ENCODE measurements at places on chromosomes 11 and 22. TPM values are rescaled to one million over a fixed set of nuclear protein-coding genes. Genes with fewer than 3 reads are reported as not detected.

DNA sequence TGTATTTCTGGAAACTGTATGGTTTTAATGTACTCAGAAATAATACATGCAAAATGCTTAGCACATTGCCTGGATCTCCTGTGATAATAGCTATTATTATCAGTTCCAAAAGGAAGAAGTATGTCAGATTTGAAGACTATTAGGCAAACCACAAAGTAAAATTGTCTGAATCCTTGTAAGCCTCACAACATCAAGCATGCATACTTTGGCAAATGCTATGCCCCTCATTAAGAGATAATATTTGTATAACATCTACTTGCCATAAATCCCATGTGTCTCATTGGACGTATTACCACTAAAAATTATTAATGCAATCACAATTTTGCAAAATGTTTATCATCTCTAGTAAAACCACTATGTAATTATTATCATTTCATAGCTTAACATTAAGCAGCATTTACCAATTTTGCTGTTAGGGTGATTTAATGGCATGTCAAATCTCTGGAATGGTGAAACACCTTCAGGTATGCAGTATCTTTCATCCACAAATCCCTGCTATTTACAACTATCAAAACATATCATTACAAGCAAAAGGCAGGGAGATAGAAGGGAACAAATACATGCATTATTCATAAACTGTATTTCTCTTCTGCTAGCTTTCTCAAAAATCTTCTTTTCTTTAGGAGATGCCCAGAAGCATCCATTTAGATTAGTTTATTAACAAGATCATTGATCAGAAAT is 974.6 kb upstream of the RAG2 start:
- DNase-seq, result no peak

DNA sequence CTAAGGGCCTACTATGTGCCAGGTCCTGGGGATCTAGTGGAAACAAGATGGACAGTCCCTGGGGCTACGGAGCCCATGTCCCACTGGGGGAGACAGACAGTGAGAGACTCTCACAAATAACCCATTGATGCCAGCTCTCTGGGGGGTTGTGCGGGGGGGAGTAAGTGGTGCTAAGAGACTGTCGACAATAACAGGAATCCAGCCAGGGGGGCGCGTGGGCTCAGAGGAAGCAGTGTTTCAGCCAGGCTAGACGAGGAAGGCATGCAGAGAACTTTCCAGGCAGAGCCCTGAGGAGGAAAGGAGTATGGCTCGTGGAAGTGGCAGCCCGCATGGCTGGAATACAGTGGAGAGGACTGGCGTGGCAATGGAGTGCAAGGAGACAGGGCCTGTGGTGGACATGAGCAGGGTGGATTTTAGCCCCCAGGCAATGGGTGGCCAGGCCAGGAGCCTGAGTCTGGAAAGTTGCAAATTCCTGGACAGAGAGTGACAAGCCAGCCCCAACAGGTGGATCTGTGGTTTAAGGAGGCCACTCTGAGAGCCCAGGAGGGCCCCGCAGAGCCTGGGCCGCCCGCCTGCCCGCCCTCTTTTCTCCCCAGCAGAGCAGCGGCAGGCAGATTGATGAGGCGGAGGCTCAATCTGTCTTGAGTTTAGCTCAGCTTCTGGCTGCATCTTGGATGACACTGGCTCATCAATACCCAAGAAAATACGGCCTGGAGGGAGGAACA is 40.0 kb upstream of the TCF20 start:
- no peak for DNase-seq

DNA sequence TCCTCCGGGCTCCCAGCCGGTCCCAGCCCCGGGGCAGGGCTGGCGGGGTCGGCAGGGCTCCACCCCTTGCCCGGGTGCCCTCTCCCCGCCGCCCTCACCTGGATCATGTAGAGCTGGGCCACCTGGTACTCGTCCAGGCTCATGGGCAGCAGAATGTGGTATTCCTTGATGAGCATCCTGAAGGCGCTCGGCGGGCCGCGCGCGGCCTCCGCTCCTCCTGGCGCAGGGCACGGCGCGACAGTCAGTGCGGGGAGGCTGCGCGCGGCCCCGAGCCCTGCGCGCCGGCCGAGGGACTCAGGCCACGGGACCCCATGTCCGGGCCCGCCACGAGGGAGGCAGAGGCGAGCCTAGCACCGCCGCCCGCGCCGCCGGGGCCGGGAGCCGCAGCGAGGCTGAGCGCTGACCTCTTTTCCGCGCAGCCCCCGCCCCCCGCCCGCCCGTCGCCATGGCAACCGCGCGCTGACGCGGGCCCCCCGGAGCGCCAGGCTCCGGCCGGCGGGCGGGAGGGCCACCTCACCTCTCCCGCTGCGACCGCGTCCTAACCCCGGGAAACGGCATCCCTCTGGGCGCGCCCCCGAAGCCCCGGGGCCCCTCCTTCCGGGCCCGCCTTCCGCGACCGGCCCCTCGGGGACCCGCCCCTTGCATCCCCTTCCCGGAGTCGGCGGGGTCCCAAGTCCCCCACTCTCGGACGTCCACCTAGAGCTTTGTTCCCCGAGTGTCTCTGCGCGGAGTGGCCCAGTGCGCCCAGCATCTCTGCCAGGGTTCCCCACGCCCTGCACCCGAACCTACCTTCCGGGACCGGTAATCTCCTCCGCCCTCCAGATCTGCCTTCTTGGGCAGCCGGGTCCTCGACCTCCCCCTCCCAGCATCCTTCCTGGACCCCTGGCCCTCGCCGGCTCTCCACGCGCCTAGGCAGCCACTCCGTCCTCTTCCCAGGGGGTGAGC is 886 bp downstream of the PITPNM1 start:
- DNase-seq, result no peak

DNA sequence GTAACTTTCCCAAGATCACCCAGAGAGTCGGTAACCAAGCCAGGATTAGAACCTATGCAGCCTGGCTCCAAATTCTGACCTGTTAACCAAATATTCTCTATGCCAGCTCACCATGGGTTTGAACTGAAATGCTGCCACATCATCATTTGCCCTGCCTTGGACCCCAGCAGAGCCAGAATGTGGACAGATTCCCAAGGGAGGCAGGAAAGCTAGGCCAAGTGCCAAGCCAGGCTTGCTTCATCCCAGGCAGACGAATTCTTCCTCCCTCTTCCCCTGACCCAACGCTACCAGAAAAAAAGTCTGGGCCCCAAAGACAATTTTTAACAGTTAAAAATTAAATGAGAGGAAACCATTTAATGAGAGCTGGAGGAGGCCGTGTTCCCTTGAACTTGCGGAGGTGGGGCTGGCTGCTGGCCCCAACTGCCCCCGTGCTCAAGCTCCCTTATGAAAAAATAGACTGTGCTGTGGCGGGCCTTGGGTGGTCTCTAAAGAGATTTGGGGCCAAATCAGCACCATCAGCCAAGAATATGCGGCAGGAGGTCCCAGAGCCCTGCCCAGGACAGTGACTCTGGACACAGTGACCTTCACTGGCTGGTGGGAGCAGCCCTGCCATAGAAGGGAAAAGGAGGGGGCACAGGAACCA is 184.1 kb upstream of the SYT13 start:
- DNase-seq, result peak; percentile 25

DNA sequence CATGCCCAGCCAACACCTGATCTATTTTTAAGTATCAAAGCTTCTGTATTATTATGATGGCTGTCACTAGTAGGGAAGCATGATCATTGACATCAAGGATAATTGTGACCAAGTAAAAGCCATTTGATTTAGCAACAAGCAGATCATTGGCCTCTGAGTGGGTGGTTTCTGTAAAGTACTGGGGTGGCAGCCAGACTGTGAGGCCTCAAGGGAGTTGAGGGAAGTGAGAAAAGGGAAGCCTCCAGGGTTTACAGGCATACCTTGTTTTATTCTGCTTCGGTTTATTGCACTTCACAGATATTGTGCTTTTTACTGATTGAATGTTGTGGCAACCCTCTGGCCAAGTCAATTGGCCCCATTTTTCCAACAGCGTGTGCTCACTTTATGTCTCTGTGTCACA is 60.1 kb downstream of the PRR5L start:
- DNase-seq, result no peak

- DNase-seq, result peak; percentile 68
Measured at GRCh38 chr22:24155627-24156140, 25.6 kb upstream of the SUSD2 start.

The C11orf97 gene
- not detected for total RNA-seq

The SHANK2 gene
- total RNA-seq, result 0.02 TPM

The RBFOX2 gene
- 97.4 TPM for total RNA-seq

The LRRC32 gene
- total RNA-seq, result 0.17 TPM
